ENCODE measurements at places on chromosomes 12 and 14. TPM values are rescaled to one million over a fixed set of nuclear protein-coding genes. Genes with fewer than 3 reads are reported as not detected.

GRCh38 chr12:89882792-89883191, 174.2 kb upstream of the ATP2B1 start:
- no peak for DNase-seq

DNA sequence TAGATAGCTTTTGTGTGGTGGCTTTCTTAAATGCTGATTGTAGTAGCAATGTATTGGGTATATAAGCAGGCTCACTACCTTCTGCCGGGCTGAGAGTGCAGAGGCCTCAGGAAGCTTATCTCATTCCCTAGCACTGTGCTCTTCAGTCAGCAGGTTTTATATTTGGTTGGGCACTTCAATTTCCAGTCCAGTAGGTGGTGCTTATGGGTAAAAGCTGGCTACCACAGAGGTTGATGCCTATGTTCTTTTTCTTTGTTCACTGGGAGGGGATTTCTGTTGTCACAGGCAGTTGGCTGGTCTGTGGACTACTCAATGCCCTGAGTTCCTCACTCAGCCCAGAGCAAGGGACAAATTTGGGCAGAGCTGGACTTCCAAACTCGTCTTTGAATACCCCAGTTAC, 43.0 kb upstream of the GLIPR1 start:
- DNase-seq = no peak

DNA sequence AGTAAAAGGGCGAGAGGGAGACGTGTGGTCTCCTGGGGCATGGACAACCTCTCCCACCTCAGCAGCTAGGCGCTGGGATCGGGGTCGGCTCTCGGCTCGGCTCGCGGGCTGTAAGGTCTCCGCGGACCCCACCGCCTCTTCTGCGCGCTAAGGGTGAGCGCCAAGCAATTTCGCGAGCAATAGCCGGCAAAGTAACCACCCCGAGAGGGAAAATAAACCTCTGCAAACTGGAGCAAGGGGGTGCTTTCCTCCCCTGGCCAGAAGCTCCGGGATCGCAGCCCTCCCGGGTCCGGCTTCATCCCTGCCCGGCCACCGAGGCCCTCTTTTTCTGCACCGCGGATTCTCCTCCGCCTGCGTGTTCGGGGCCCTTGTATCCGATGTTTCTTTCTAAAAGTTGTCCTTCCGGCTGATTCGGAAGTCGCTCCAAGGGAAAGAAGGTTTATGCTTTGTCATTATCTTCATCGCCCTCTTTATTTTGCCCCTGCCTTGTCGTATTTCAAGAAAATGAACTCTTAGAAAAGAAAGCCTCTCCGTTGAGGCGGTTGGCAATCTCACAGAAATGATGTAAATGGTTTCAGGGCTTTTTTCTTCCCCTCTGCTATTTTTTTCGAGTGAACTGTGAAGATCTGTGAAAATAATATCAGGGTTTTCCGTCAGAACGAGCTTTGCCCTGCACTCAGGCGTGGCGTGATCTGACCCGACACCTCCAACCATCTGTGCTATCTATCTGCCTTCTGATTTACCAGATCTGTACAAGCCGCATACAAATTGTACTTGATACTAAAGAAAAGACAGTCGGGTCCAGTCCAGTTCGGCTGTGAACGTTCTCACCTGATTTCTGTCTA, 1.7 kb upstream of the SIX6 start:
- no peak for DNase-seq

Gene TMPRSS12
- not detected for total RNA-seq

All from cardiac septum (tissue), 1 donor.